Chondrocyte (in vitro differentiated cells): ENCODE measurements at places on chromosomes 5 and 9. TPM values are rescaled to one million over a fixed set of nuclear protein-coding genes. Genes with fewer than 3 reads are reported as not detected.
A peak's percentile ranks its signal among the peaks of the same experiment; 100 is the strongest.

DNA sequence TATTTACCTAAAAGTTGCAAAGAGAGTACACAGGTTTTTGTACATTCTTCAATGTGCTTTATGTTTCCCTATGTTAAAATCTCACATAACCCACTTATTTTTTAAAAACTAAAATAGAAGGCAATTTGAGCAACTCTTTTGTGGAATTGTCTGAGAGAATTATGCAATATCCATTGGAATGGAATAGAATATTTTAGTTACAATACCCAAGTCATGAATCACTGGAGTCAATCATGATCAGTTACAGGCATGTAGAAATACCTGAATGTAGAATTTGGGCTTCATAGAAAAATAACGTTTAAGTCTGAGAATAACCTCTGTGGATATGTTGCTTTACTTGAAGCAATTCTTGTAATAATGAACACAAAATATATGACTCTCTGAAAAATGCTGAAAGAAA is 143.3 kb downstream of the FGF10 start:
- DNase-seq = no peak

- DNase-seq = no peak
These were observed 77.2 kb downstream of the ATP10B start for GRCh38 chr5:160774666-160775315.

GRCh38 chr5:67002832-67003684 is 193.5 kb downstream of the CD180 start:
- DNase-seq = no peak

DNA sequence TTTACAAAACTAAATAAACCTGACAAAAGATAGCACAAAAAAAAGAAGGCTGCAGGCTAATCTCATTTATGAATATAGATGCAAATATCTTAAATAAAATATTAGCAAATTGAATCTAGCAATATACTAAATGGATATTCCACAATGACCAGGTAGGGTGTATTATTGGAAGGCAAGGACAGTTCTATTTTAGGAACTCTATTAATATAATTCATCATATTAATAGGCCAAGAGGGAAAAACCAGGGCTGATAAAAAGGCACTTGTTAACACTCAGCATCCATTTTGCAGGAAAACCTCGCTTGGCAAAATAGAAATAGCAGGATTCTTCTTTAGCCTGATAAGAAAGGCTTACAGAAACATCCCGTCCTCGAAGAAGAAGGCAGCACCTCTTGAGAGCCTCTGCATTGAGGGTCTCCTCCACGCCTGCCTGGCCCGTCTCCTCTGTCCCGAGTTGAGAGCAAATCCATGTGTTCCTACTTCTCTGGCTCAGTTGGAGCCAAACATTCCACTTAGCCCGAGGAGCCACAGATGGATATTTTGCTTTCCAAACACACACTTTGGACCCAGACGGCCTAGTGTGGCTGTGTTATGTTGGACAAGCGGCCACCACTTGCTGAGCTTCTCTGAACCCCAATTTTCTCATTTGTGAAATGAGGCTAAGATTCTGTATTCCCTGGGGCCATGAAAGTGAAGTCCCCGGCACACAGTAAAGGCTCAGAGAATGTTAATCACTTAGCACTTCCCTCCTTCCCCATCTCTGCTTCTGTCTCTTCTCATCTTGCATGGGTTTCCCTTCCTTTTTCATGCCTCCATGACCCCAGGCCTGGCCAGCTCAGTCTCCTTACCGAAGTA is 181.8 kb upstream of the MVB12B start:
- DNase-seq = peak; percentile 41

- no peak for DNase-seq
These were observed 17.6 kb downstream of the RNF38 start for GRCh38 chr9:36382484-36382883.

DNA sequence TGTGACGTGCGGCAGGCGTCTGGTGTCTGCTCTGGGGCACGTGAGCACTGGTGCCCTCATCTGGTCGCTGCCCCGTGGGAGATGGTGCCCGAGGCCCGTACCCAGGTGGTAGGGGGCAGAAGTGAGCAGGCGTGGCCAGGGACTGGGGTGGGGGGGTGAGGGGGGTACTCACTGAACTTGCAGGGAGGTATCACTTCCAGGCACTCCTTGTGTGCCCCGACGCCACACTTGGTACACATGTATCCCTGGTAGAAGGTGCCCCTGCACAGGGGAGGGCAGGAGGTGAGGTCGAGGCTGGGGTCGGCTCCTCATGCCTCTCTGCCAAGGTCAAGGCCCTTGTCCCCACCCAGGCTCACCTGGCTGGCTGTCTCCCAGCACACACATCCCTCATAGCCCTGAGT is 45.2 kb upstream of the SARDH start:
- DNase-seq = peak; percentile 68

DNA sequence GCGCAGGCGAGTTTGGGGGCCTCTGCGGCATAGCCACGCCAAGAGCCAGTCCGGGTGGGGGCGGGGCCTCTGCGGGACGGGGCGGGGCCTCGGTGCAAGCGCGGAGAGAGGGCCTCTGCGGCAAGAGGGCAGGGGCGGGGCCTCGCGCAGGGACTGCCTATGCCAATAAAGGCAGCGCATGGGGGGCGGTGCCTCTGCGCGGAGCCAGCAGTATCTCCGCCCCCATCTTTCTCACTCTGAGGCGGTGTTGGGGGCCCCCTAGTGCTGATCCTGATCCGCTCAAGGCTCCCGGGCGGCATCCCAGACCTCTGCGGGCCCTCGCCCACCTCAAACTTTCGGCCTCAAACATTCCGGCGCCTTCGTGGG is 9.2 kb upstream of the GPRIN1 start:
- DNase-seq = no peak

GRCh38 chr5:154779105-154779504 is 23.9 kb downstream of the LARP1 start:
- no peak for DNase-seq

DNA sequence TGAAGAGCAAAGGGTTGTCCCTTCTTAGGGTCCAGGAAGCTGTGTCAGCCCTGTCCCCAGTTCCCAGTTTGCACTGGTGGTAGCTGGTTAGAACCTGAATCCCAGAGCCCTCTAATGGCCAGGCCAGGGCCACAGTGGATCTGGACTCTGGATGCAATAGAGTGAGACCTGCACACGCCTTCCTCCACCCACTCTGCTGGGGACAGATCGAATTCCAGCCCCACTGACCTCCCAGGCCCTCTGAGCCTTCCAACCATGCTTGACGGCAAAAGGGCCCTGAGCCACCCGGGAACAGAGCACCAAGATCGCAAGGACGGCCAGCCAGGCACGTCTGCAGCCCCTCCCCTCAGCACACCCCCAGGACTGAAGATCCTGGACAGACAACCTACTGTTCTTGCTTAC is 23.7 kb downstream of the NAIF1 start:
- no peak for DNase-seq

GRCh38 chr9:89993678-89994630 is 389.1 kb downstream of the GADD45G start:
- DNase-seq = no peak

DNA sequence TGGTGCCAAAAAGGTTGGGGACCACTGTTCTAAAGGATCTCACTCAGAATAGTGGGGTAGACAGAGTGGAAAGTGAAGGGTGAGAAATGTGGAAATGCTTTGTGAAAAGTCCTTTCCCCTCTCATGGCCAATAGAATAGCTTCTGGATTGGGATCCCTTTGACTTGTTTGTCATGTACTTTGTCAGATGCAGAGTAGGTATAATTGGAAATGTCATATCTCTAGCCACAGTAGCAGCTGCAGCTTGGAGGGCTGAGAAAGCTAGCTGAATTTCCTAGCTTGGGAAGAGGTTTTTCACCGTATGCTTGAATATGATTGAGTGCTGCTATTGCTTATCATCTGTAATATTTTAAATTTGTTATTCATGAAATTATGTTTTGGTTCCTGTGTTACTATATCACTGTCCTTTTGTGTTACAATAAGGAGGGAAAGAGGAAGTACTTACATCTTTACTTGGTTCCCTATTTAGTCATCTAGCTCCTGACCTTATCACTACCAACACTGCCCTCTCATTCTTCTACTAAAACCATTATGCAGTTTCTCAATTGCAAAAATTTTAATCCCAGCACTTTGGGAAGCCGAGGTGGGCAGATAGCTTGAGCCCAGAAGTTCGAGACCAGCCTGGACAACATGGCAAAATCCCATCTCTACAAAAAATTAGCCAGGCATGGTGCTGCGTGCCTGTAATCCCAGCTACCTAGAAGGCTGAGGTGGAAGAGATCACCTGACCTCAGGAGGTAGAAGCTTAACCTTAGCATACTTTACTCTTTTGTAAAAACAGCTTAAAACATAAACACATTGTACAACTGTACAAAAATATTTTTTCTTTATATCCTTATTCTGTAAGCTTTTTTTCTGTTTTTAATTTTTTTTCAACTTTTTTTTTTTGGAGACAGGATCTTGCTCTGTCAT is 12.4 kb downstream of the SLC30A5 start:
- DNase-seq = no peak

GRCh38 chr9:95502248-95502647 is 14.5 kb downstream of the PTCH1 start:
- DNase-seq = no peak

DNA sequence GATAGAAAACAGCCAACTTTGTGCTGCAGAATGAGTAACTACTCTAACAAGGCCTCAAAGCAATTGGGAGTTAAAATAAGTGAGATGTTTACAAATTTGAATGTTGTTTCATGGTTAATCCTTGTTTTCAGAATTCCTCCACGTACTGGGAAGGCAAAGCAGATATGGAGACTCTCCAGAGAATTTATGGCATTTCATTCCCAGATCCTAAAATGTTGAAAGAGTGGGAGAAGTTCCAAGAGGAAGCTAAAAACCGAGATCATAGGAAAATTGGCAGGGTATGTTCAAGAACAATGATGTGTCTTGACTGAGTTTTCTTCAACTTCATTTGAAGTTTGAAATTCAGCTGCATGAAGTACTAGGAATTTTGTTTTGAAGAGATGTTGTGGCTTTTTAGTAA is 16.4 kb downstream of the TARS1 start:
- no peak for DNase-seq

DNA sequence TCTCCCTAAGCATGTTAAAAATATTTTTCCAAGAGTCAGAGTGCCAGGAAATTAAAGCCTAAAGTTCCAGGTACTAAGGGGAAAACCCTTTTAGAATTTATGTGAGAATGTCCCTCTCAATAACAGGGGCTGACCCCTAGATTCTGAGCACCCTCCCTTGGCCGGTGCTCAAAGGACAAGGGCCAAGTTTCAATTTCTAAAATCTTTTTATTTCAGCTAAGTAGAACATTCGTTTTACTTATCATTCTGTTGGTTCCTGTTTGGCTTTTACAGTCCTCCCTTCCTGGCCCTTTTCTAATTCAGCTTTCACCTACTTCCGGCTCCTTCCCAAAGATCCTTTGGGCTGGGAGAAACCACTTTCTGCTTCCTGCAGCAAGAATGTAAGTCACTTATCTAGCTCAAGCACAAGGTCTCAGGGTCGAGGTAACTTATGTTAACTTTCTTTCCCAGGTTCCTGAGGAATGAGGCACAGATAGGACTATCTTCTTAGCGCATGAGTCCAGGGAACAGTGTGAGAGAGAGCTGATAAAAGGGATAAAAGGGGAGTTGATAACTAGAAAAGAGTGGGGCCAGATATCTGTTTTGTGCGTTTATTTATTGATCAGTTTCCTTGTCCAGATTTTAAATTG is 34.6 kb upstream of the F2RL2 start:
- DNase-seq = no peak

- no peak for DNase-seq
These were observed 93.7 kb downstream of the AK8 start for GRCh38 chr9:132784286-132784830.

- no peak for DNase-seq
These were observed 36.9 kb upstream of the CDK20 start for GRCh38 chr9:88011005-88011766.

DNA sequence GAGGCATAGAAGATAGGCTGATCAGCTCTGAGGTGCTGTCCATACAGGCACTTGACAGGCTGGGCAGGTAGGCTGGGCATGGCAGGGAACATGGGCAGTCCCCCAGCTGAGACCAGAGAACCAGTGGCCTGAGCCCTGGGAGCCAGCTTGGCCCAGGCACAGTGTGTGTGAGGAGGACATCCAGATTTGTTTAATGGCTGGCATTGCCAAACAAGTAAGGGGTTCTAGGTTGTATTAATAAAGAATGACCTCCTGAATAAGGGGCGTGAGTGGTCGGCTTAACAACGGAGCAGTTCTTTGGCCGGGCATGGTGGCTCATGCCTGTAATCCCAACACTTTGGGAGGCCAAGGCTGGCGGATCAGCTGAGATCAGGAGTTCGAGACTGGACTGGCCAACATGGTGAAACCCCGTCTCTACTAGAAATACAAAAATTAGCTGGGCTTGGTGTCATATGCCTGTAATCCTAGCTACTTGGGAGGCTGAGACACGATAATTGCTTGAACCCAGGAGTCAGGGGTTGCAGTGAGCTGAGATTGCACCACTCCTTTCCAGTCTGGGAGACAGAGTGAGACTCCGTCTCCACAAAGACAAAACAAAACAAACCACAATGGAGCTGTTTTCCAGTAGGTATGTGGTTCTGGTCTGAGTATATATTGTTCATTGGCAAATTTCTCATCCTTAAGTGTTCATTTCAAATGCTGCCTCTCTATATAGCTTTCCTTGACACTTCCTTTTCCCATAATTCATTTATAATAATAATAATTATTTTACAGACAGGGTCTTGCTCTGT is 56.2 kb downstream of the ANGPTL2 start:
- no peak for DNase-seq

GRCh38 chr5:82526540-82526939 is 248.4 kb upstream of the RPS23 start:
- DNase-seq = no peak

DNA sequence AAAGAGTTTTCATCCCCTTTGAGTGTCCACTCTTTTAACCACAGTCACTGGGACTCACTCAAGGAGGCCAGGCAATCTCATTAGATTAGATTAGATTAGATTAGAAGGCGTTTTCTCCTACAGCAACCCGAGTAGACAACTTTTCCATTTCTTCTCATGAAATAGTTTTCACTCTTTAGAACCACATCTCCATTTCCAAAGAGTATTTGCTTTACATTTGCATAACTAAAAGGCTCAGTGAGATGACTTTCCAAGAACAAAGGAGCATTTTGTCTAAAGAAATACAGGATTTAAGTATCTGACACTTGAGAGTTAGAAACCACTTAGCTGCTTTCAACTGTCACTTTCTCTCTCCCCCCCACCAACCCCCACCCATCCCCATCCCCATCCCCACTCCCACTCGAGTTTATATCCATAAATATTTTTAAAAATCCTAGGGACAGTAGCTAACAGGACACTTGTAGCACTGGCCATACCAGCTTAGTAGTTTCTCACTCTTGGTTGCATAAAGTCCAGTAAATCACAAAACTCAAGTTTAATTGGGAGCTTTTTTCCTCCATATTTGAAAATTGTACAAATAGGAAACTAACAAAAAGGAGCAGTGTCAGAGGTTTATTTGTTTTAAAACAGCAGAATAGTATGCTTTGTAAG is 2202.9 kb upstream of the WWC1 start:
- DNase-seq = no peak

GRCh38 chr5:148861088-148861487 is 34.7 kb downstream of the ADRB2 start:
- DNase-seq = no peak

Gene STPG3
- not detected in 3 replicates for total RNA-seq

Gene ANKRD31
- 0.10 to 0.24 TPM (median 0.18 TPM) in 3 replicates for total RNA-seq

Gene CARTPT
- not detected in 3 replicates for total RNA-seq

Gene ADRB2
- 0.40 to 1.2 TPM (median 0.54 TPM) in 3 replicates for total RNA-seq

Gene FGD3
- total RNA-seq = not detected in 3 replicates

Gene SPACA9
- total RNA-seq = 3.3 to 5.4 TPM (median 3.7 TPM) in 3 replicates

Gene CD74
- not detected in 3 replicates for total RNA-seq
